ENCODE measurements at places on chromosomes 5 and 9.

DNA sequence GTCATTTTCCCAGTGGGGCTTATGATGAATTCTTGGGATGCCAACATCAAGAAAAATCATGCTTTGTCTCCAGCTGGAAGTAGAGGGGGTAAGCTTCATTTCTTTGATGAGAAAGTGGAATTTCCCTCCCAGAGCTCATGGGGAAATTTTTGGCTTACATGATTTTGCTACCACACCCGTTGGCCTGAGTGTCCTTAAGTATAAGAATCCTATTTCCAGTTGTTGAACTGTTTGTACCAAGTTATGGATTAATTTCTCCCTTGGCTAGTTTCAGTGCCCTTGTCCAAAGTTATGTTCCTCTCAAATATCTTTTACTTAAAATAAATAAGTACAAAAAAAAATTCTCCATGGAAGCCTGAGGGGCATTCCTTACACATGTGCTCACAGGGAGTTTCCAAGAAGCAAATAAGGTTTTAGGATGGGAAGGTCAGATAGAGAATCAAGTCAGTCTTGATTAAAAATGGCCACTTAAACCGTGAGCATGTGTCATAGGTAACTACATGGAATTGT, 82.3 kb downstream of the PTCD2 start:
- no peak for DNase-seq

DNA sequence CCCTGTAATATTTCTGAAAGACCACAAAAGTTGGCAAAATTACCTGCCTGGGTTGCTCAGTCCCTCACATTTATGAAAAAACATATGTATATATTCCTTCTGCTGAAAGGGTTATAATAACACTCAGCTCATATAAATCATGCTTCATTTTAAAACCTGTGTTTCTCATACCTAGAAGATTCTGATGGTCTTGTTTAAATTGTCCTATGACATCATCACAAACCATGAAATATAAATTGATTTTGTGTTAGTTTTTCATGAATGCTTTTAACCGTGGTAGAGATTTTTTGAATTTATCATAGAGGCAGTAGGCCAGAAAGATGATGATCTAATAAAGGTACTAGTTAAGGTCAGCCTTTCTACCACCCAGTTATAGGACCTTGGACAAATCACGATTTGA, 31.4 kb downstream of the SRFBP1 start:
- DNase-seq = no peak

- no peak for DNase-seq
These were observed 20.6 kb downstream of the BOD1 start for GRCh38 chr5:173595841-173596240.

- no peak for DNase-seq
These were observed 17.2 kb downstream of the RIC1 start for GRCh38 chr9:5646116-5646515.

GRCh38 chr5:138369261-138369660, 16.8 kb downstream of the KDM3B start:
- DNase-seq = no peak

GRCh38 chr9:14747111-14747510, 24.6 kb upstream of the CER1 start:
- no peak for DNase-seq

DNA sequence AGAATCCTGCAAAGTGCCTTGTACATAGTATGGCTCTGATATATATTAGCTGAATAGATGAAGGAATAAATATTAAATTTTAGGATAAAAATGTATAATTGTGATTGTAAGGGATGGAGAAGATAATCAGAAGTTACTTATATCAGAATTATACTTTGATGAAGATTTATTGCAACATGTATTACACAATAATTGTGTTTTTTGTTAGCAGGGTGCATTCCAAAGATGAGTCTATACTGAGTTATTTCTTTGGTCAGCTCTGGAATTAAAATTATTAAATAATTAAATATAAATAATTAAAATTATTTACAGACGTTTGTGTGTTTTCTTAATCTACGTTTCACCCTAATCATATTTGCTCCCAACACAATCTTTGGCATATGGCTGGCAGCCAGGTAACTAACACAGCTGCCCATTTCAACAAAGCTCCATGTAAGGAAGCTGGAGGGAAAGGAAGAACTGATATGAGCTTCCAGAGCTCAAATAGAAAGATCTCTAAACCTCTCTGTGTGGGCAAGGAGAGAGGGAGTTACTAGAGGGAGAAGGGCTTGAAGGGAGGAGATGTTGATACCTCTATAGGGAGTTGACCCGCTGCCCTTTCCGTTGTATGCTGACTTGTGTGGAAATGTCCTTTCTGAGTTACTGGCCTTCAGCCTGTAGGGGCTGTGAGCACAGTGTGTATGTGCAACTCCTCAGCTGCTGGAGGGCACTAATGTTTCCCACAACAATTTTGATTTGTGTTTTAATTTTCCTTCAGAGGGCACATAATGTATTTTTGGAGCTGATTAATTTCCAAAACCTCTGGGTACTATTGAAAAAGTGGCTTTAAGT, 403.4 kb downstream of the MAN2A1 start:
- DNase-seq = no peak

DNA sequence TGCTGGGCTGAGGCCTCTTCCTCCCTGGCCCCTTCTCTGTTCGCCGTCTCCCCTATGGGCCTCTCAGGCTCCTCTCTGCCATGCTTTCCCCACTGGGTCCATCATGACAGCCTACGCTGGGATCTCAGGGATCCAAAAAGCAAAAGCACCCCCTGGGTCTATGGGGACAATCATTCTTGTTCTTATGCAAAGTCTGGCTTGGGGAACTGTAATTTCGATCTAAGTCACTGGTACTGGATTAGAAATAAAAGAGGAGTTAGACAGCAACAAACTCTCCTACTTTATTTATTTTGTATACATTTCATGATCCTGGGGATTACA, 86.6 kb downstream of the SLC38A9 start:
- DNase-seq = no peak

- no peak for DNase-seq
These were observed 231.6 kb upstream of the TAS2R1 start for GRCh38 chr5:9861666-9862256.

DNA sequence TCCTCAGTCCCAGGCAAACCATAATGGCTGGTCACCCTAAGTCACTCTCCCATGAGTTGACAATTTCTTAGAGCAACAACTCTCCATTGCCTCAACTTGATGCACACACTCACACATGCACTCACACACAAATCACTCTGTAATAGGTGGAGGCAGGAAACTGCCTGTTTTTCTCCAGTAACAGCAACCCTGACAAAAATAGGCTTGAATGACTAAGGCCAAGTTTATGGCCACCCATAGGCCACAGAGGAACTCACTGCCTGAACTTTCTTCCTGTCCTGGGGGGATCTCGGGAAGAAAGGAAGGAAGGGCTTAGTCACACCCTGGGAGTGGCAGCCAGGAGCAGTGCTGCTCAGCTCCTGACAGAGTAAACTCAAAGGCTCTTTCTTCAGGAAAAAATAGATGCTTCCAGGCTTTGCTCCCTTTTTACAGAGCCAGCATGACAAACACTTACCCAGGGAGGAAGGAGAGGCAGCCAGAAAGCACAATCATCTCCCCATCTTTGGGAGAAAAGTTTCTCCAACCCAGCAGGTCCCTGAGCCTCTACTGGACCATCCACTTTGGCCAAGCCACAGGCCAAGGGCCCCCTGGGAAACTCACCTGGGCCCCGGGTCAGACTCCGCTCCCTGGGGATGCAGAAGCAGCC, 368 bp downstream of the SH3TC2 start:
- no peak for DNase-seq

DNA sequence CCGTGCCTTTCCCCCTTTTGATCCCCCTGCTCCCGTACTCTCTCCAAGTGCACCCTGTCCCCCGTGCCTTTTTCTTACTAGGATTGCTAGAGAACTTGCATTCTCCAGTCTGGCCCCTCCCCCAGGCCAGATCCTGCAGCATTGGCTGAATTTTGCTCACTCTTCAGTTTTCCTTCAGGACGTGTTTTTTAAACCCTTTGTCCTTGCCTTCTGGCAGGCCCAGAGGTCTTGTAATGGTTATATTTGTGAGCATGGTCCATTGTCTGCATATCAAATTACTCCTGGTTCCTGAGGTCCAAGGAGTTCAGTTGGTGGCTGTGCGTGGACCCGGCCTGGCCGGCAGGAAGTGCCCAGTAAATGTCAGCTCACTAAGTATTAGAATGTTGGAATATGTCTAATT, 606 bp downstream of the TBC1D13 start:
- peak; percentile 3 for DNase-seq

DNA sequence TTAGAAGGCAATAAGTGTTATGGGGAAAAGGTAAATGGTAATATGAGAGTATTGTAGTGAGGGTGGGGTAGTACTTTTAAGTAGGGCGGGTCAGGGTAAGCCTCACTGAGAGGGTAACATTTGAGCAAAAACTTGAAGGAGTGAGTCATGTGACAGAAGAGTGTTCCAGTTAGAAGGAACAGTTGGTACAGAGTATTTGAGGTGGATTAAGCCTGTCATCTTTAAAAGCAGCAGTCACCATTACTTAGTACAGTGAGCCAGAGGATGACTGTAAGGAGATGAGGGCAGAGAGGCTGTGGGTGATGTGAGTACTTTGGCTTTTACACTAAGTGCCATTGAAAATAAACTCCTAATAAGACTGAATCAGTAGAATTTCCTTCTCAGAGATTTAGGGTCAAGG, 54.8 kb downstream of the UBAP1 start:
- DNase-seq = no peak

- no peak for DNase-seq
These were observed 378.6 kb upstream of the TYRP1 start for GRCh38 chr9:12314589-12314988.

DNA sequence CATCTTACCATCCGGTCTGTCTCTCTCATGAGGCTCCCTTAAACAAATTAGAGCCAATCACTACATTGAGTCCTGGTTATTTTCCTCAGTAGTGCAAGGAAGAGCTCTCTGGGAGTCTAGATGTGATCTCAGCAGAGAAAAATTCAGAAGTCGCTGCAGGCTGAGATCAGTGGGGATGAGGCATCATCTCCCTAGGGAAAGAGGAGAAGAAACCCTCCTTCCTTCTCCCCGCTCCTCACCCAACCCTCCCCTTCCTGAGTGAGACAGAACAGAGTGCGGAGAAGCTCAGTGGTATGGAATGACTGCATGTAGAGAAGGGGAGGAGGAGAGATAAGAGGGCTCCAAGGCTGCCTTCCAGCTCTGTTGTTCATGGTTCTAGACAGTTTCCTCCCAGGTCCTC, 80.5 kb downstream of the PAPPA start:
- DNase-seq = no peak

GRCh38 chr5:43313854-43314457, 744 bp upstream of the HMGCS1 start:
- no peak for DNase-seq
